ENCODE measurements at places on chromosomes 6 and 20. TPM values are rescaled to one million over a fixed set of nuclear protein-coding genes. Genes with fewer than 3 reads are reported as not detected.
A peak's percentile ranks its signal among the peaks of the same experiment; 100 is the strongest.

DNA sequence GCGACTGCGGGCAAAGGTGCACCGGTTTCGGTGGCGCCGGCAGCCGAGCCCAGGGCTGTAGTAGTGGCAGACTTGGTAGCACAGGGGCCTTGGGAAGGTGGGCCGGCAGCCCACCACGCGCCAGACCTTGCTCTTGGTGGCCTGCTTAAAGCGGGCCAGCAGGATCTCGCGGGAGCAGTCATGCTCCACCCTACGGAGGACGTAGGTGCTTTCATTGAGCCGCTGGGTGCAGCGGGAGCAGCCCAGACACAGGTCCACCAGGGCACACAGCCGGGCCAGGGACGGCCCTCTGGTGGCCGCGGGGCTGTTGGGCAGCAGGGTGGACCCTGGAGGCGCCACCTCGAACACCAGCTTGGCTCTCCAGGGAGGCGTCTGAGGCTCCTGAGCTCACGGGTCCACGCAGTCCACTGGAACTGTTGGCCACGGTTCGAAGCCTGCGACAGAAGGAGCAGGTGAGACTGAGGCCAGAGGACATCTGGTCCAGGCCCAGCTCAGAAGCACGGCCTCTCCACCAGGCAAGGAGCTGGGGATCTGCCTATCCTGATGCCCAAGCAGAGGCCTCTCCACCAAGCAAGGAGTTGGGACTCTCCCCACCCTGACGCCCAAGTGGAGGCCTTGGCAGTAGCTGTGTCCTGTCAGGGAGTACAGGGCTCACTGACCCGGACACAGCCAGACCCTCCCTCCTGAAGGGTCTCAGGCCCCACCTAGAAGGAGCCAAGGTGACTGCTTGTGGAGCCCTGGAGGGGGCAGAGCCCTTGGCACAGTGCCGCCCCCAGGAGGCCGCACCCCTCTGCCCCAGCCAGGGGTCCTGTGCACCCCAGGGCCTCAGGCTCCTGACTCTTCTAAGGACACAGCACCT is 1.0 kb downstream of the HELZ2 start:
- H3K4me1 ChIP-seq = peaks cover 27% of the 10 kb centered on the region
- H3K36me3 ChIP-seq = peaks cover 11% of the 10 kb centered on the region
- H3K27ac ChIP-seq = peak overlapping the region; percentile 89
- peak overlapping the region; percentile 81 for H3K4me3 ChIP-seq
- no peak for DNase-seq
- H3K27me3 ChIP-seq = no peaks in the 10 kb centered on the region

MRS2 gene
- 25.9 TPM for total RNA-seq

DNA sequence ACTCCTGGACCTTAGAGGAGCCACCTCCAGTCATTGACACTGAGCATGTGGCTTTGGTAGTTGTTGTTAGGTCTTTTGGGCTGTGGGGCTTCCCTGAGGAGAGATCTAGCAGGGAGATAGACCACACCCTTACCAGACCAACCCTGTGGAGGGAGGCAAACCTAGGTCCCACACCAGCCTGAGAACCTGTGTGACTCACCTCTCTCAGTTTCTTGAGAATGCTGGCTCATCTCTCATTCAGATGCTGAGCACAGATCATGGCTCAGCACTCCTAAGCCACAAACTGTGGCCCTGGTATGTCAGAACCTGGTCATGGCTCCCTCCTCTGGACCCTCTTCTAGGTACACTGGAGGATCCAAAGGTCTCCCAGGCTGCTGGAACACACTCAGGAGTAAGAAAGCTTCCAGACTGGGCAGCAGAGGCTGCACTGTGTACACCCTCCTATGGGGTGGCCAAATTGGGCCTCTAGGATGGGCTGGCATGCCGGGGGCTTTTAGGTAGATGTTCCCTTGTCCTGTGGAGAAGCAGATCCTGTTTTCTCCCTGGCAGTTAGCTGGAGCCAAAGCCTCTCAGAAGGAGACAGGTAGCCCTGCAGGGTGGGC is 1294.5 kb downstream of the KHDRBS2 start:
- H3K4me3 ChIP-seq = no peak overlapping the region
- DNase-seq = no peak
- no peak overlapping the region for H3K27ac ChIP-seq
- no peaks in the 10 kb centered on the region for H3K36me3 ChIP-seq

DNA sequence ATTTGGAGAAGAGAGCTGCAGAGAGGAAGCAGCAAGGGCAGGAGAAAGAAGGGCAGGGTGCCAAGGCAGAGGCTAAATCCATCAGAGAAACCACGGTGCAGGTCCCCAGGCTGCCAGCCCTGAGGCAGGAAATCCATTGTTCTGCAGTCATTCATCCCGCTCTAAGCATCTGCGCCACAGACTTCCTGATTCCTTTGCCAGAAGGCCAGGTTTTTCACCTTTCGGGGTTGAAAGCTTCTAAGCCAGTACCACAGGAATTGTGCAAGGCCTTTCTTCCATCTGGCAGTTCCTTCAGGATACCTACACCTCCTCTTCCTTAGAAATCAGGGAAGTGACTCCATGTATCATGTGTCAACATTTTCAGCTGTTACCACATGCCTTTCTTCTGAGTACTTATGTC is 45.6 kb downstream of the ADGRF5 start:
- H3K27me3 ChIP-seq = no peaks in the 10 kb centered on the region
- no peak overlapping the region for H3K4me3 ChIP-seq

DNA sequence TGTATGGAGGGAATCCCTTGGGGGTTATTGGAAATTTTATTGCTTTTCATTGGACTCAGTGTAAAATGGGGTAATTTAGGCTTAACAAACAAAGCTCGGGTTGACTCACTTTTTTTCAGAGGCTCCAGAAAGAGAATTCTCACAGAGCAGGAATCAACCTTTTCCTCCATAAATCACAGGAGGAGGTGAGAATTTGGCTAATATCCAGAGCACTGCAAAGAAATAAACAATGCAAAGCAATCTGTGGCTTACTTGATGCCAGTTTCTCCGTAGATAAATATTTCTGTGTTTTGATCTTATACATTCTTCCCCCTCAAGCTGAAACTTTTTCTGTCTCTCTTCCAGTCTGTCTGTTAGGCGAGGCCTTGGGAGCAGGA is 176.6 kb downstream of the TSHZ2 start:
- DNase-seq = no peak
- no peak overlapping the region for H3K4me3 ChIP-seq
- H3K27ac ChIP-seq = no peak overlapping the region
- H3K27me3 ChIP-seq = no peaks in the 10 kb centered on the region

- peaks cover 45% of the 10 kb centered on the region for H3K36me3 ChIP-seq
- no peak overlapping the region for H3K27ac ChIP-seq
- H3K4me3 ChIP-seq = no peak overlapping the region
- H3K27me3 ChIP-seq = no peaks in the 10 kb centered on the region
- no peaks in the 10 kb centered on the region for H3K4me1 ChIP-seq
- DNase-seq = no peak
These were observed 120.5 kb downstream of the NCOA3 start for GRCh38 chr20:47622118-47622665.

DNA sequence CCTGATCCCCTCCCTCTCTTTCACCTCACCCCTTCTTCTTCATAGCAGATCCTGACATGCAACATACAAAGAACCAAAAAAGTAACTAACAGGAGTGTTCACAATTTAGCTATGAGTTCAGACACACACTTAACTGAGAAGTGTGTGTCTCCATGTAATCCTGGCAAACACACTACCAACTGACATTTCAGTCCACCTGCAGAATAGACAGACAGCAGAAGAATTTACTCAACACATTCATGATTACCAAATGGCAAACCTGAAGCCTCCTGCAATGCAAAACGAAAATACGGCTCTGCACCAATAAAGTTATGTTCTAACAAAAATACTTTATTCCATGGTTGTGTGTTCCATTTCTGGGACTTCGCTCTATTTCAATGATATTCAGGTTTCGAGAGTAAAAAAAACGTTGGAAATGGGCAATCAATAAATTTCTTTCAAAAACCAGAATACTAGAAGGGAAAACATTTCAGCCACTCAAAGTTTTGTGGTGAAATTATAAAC is 2.6 kb downstream of the BACH2 start:
- no peaks in the 10 kb centered on the region for H3K27me3 ChIP-seq
- H3K36me3 ChIP-seq = no peaks in the 10 kb centered on the region
- H3K4me1 ChIP-seq = peaks cover 9% of the 10 kb centered on the region
- H3K27ac ChIP-seq = peak overlapping the region; percentile 97

- H3K4me3 ChIP-seq = peak within 1 kb of the TSS; percentile 42
- peaks cover 3% of the 10 kb centered on the region for H3K4me1 ChIP-seq
- H3K36me3 ChIP-seq = no peaks in the 10 kb centered on the region
These were observed at the start of gene TNF for GRCh38 chr6:31575335-31575901. TNF (plus strand) TSS chr6:31575565; CDS start chr6:31575742, 177 bp downstream.

PNRC1 gene
- 339 TPM for total RNA-seq

- no peaks in the 10 kb centered on the region for H3K27me3 ChIP-seq
- no peak overlapping the region for H3K27ac ChIP-seq
- no peaks in the 10 kb centered on the region for H3K36me3 ChIP-seq
- no peak for DNase-seq
- H3K4me3 ChIP-seq = no peak overlapping the region
These were observed 513.3 kb upstream of the NOX3 start for GRCh38 chr6:155968921-155969320.

HLA-DMB gene
- total RNA-seq = 9.9 TPM

C2 gene
- 15.4 TPM for total RNA-seq

DNA sequence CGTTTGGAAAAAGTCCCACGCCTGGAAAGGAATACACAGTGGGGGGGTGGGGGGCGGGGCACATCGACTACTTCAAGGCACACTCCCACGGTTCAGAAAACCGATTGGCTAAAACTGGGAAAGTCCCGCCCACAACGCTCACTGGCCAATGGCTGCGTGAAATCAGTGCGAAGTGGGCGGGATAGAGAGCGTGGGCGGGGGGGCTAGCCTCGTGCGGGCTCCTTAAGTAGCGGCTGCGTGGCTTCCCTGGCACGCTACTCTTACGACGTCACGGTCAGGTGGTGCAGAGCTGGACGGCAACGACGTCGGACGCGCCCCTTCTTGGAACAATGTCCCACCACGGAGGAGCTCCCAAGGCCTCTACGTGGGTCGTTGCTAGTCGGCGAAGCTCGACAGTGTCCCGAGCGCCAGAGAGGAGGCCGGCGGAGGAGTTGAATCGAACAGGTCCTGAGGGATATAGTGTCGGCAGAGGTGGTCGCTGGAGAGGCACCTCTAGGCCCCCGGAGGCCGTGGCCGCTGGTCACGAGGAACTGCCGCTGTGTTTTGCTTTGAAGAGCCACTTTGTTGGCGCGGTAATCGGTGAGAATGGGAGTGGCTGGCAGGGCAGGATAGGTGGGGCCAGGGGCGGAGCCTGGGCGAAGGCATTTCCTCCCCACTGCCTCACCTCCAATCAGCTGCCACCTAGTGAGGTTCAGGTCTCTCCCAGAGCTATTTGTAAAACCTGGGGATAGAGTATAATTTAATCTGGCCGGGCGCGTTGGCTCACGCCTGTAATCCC is at the start of gene DDX43:
DDX43 (plus strand) TSS at position 252 of the 778 bp plus-strand sequence; CDS start at position 330, 78 bp downstream.
- H3K27ac ChIP-seq = peak within 1 kb of the TSS; percentile 63
- H3K27me3 ChIP-seq = no peaks in the 10 kb centered on the region
- no peak for DNase-seq
- H3K4me1 ChIP-seq = no peaks in the 10 kb centered on the region

CD83 gene
- 1.6 TPM for total RNA-seq

NRN1 gene
- total RNA-seq = 21.9 TPM

DNA sequence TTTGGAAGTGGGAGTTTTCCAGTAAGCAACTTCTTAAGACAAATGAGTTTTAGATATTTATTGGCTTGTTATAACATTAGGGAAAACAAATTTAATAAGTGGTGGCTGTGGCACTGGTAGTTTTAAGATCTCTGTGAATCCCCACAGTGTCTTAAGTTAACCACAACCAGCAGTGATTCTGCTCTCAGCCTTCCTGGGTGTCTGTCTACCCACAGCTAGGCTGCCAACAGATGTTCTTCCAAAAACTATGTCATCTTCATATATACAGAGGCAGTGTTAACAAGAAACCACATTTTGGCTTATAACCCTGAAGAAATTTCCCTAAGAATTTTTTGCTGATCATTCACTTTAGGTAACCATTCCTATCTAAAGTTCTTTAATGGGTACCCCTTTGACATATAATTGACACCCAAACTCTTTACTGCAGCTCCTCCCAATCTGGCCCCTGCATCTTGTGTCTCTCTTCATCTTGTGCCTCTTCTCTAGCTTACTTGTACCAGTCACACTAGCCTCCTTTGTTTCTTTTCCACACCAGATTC is 52.7 kb downstream of the TOP1 start:
- no peak overlapping the region for H3K4me3 ChIP-seq
- H3K27ac ChIP-seq = no peak overlapping the region
- H3K27me3 ChIP-seq = no peaks in the 10 kb centered on the region
- peaks cover 26% of the 10 kb centered on the region for H3K36me3 ChIP-seq
- DNase-seq = no peak

DNA sequence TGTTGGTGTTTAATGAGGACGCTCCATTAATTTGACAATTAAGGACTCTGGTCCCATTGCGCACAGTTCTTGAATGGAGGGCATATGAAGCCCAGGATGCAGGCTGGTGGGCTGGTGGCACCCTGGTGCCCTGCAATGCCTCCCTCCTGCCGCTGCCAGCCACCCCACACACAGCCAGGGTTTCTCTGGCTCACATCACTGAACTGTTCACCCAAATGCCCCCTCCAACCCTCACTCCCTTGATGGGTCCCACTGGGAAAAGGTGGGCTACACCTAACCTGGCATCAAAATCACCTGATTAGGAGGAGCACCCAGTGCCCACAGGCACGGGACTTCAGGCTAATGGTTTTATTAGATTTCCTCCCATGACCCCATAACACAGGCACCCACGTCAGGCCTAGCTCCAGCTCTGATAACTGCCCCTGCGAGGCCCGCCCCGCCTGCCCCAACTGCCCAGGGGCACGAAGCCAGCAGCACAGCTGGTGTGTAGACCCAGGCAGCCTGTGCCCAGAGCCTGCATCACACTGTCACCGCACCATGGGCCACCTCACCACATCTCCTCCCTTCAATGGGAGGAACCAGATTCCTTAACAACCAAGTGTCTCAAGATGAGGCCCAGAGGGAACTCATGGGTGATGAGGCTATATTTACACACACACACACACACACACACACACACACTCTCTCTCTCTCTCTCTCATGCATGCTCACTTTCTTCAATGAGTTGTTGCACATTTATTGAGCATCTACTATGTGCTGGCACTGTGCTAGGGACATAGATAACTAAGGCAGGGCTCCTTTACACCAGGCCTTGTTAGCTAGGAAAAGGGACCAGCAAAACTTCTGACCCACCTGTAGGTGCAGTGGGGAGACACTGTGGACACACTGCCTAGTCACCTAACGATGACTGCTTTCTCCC is 107.3 kb downstream of the NOL4L start:
- H3K4me3 ChIP-seq = no peak overlapping the region
- H3K36me3 ChIP-seq = no peaks in the 10 kb centered on the region
- H3K27ac ChIP-seq = no peak overlapping the region
- DNase-seq = no peak
- no peaks in the 10 kb centered on the region for H3K27me3 ChIP-seq
- H3K4me1 ChIP-seq = peaks cover 90% of the 10 kb centered on the region

GRCh38 chr6:21603082-21603952 is 9.8 kb downstream of the SOX4 start:
- H3K4me3 ChIP-seq = no peak overlapping the region
- H3K27ac ChIP-seq = no peak overlapping the region
- DNase-seq = no peak
- peaks cover 8% of the 10 kb centered on the region for H3K4me1 ChIP-seq
- no peaks in the 10 kb centered on the region for H3K27me3 ChIP-seq

ELMO2 gene
- 35.3 TPM for total RNA-seq
